EH (cell line): ENCODE measurements at places on chromosomes 4 and X.

DNA sequence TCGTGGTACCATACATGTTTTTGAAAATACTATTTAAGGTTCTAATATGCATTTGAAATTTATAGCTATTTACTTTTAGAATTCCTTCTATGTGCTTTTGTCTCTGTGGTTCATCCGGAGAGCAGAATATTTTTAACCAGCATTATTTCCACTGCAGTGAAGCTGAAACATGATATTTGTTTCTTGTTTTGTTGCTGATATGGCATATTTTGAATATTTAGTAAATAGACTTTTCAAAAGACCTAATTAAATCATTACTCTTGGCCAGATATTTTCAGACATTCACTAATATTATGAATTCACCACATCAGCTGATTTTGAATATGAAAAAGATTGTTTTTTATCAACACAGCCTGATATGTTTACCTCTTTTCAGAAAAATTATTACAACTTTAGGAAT, 87.0 kb downstream of the FAT4 start:
- no peak for DNase-seq

DNA sequence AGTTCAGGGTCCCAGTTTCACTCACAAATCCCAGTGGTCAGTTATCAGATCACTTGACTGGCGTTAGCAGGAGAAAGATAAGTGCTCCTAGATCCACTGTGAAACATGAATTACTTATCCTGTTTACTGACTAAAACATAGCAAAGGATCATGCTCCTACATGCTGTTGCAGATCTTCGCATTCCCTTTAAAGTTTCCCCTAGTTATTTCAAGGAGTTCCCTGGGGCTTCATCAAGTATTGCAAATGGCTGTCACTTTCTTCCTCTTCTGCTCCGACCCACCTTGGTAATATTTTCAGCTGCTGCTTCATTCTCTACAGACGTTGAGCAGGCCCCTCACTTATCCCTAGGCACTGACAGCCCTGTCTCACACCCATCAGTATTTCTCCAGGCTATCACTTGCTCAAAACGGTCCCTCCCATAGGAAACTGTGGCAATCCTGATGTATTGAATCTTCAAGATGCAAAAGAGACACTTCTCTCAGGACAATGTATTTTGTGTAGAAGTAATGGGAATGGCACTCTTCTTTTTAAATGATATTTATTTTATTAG, 466.0 kb downstream of the INPP4B start:
- DNase-seq, result no peak

DNA sequence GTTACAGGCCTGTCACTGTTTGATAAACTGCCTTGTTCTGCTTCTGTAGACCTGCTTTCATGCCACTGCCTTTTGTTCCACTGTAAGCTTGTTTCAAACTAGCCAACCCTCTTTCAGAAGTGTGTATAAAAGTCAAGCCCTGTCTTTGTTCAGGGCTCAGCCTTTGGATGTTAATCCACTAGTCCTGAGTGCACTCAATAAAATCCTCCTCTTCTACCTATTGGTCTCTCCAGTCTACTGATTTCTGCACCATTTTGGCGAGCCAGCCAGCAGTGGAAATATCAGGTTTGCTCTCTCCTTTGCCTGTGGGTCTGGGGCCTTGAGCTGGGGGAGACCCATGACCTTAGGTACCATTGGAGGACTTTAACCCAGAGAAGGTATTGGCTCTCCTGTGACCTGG, 901.6 kb upstream of the NDST4 start:
- no peak for DNase-seq

GRCh38 chr4:112894951-112895350, 154.5 kb upstream of the ANK2 start:
- no peak for DNase-seq

GRCh38 chr4:32462944-32463343, 1742.8 kb downstream of the PCDH7 start:
- no peak for DNase-seq

GRCh38 chr4:166972071-166972470, 262.2 kb downstream of the SPOCK3 start:
- DNase-seq, result no peak

DNA sequence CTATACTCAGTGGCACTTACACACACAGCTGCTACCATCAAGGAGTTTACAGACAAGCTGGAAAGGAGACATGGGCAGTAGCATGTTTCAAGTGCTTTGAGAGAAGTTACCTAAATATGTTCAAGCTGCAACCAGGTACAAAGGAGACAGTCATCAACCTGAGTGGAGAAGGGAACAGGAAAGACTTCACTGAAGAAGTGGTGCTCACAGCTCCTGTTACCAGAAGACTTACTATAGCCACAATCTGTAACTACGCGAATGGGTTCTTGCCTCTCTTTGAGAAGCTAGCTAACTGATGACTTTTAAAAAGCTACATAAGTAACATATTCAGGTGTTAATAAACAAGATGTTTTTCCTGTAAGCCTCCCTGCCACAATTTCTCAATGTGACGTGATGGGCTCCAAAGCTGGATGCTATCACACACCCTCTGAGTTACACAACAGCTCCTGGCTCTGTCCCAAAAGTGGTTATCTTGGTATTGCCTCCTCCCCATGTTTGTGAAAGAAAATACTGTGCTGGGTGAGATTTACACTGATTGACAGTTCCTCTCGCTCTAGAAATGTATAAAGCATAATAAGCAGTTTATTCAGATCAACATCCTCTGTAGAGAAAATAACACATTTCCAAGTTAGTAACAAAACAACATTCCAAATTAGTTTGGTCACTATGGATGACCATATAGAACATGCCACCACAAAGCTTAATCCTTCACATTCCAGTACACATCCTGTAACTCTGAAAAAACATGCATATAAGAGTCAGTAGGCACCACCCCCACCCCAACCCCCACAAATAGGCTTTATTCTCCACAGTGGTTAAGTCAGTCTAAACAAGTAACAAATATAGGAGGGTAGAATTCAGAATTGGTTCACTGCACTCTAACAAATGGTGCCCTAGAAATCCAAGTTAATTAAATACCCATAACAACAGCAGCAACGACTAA, 81.8 kb downstream of the FRYL start:
- peak; percentile 88 for DNase-seq

GRCh38 chr4:37970702-37971101, 10.5 kb downstream of the PTTG2 start:
- peak; percentile 78 for DNase-seq

GRCh38 chr4:76003035-76003434, 4.3 kb downstream of the CXCL9 start:
- no peak for DNase-seq

- peak; percentile 76 for DNase-seq
These were observed 104.4 kb upstream of the RAB40AL start for GRCh38 chrX:102832661-102833060.

DNA sequence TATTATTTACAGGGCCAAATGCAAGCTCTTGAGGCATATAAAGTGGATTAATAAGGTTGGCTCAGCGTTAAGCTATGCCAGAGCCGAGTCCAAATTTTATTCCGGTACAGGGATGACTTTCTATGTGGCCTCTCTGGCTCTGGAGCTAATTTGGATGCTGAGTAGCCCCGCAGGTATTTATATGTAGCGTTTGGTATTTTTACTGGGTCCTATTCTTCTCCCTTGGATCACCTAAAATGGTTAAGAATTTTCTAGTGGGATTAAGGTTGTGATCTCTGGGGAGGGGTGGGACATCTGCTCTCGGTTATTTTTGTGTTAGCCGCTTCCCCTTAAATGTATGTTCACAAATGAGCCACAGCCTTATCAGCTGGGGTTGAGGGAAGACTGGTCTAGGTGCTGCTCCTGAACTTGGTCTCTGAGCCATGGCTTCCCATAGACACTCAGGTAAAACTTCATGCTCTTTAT, 49.4 kb downstream of the FHL1 start:
- peak; percentile 93 for DNase-seq

DNA sequence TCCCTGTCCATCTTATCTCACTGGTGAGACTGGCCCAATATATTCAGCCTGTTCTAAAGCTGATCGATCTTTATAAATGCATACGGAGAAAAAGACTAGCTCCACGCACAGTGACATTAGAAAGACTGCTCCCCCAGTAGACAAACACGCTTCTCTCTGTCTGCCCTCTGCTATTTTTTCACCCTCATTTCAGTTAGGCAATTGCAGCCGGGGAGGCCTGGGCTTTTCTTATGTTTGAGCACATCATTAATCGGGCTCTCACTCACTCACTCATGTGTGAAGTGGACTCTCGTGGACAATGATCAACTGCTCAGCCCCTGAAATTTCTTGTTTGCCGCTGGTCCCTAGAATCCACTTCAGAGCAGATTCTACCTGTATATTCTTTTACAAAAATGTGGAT, 824.7 kb upstream of the TENM3 start:
- no peak for DNase-seq

DNA sequence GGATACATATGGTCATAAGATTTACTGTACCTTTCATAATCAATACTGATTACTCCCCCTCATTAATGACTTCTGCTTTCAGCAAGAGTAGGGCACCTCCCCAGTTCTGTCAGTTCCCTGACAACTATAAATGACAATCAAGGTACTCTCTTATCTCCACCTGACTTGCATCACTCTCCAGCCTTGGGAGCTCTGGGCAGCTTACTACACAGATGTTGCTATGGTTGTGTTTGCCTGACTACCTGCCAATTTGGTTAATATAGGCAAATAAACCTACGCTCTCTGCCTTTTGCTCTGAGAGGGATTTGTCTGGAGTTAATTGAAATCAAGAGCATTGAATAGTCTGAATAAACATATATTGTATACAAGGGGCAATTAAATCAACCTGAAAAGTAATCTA, 22.8 kb upstream of the MAP7D3 start:
- DNase-seq, result no peak

DNA sequence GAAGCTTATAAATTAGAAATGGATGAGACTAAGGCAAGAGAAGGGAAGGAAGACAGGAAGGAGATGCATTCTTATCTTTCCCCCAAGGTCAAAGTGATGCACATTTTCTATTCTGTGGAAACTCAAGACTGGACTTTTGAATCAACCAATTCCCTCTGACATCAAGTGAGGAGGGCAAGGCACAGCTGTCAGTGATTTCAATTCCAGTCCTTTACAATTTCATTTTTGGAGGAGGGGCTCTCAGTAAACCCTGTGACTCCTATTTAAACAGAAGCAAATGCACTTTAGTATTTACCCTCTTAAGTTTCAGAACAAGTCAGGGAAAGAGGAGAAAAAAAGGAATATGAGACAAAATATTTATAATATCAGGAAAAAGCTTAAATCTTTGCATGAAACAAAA, 134.0 kb downstream of the MGST2 start:
- no peak for DNase-seq

DNA sequence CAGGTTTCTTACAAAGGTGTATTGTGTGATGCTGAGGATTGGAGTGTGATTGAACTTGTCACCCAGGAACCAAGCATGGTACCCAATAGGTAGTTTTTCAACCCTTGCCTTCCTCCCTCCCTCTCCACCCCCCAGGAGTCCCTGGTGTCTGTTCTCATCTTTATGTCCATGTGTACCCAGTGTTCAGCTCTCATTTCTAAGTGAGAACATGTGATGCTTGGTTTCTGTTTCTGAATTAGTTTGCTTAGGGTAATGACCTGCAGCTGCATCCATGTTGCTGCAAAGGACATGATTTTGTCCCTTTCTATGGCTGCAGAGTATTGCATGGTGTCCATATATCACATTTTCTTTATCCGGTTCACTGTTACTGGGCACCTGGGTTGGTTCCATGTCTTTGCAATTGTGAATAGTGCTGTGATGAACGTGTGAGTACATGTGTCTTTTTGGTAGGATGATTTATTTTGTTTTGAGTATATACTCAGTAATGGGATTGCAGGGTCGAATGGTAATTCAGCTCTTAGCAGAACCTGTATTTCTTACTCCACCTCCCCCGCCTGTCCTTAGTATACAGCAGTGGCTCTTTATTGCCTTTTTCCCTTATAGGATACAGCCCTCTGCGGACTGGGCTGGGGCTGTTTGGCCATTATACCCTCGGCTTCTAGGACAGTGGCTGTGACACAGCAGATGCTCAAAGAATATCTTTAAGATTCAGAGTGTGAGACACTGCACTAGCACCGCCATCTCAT, 145.4 kb downstream of the PTTG2 start:
- no peak for DNase-seq

DNA sequence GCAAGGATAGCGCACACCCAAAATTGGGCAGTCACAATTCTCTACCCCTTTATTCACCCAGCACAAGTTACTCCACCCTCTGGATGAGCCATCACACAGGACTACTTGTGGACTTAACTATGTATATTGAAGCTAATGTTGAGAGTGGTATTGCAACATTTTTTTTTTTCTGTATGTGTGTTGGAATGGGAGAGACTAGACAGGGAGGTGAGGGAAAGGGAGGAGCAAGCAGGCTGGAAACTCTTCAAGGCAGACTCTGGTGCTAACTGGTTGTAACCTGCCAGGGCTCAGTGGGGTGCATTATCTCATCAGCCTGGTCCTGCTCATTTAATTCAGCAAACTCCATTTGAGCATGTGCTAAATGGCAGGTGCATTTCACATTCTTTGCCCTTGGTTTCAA, 18.4 kb upstream of the CWH43 start:
- no peak for DNase-seq

DNA sequence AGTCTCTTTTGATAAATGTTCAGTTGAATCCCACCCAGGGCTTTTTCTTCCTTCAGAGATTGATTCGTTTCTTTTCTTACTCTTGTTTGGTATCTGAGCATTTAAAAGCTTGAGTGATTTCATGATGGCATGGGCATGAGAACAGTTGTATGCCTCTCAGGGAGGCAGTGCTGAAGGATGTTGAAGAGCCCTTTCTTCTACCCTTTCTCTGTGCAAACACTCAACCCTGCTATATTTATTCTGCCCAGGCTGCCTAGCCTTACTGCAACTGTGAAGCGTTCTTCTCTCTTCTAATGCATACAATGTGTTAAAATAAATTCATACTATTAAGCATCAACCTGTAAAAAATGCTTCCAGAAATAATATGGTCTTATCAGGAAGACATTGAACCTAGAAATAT, 367.6 kb upstream of the LCORL start:
- no peak for DNase-seq

DNA sequence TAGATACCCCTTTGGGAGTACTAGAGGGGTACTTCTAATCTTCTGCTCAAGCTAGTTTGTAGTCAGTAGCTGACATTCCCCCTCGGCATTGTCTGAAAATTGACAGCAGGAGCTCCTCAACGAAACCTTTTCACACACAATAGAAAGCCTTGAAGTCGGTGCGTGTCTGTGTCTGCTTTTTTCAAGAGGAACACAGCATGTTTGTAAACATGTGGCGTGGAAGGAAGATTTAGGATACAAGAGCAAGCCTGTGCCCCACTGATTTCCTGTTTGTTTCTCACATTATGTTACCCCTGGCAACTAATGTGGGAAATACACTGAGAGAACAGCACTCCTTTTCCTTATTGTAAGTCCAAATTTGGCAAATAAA, 252.6 kb downstream of the ANKRD50 start:
- DNase-seq, result no peak

- DNase-seq, result no peak
These were observed 2.1 kb downstream of the MAGEA10 start for GRCh38 chrX:152136312-152136711.

DNA sequence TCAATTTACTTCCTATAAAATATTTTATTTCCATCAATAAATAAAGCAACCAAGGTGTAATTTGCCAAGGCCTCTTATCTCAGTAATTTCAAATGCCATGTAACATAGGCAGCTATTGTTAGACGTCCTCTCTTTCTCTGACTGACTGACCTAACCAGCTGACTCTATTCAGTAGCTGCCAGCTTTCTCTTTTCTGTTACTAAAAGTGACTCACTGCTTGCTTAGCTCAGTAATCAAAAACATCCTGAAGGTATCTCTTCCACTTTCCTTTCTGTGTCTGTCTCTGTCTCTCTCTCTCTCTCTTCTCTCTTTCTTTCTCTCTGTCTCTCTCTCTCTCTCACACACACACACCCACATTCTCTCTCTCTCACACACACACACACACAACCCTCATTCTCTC, 134.2 kb downstream of the SPOCK3 start:
- DNase-seq, result no peak
